ENCODE measurements at places on chromosomes 4 and X.

- no peak for DNase-seq
Observed at GRCh38 chr4:6513678-6514077, 41.3 kb upstream of the PPP2R2C start.

DNA sequence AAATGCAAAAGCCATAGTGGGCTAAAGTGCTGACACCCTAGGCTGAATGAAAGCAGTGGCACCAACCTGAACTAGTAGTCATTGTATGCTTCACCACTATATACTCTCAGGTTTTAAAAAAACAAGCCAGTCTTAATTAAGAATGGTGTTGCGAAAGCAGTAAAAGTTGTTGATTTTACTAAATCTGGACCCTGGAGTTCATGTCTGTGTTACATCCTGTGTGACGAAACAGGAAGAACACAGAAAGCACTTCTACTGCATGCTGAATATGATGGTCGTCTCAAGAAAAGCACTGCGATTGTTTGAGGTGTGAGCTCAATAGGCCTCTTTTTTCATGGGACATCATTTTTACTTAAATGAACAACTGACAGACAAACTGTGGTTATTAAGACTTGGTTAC is 24.2 kb upstream of the GDPD2 start:
- DNase-seq, result no peak

GRCh38 chr4:156241896-156242295 is 288.2 kb upstream of the CTSO start:
- no peak for DNase-seq

DNA sequence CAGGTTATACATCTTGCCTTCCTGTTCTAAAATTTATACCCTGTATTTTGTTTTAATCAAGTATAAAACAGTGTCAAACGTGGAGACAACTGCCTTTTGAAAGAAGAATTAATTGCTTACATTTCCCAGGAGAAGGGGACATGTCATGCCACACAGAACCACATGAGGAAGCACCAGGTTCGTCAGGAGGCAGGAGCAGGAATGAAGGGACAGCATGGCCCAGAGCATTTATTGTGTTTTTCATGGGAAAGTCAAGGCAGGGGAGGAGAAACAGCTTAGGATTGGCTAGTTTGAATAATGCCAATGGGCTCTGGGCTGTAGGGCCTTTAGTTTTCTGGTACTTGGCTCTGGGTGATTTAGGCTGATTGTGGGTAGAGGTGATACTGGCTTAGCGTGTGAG is 203.7 kb downstream of the CFAP299 start:
- no peak for DNase-seq

- no peak for DNase-seq
Observed at GRCh38 chrX:134287346-134287745, 50.4 kb downstream of the CCDC160 start.

DNA sequence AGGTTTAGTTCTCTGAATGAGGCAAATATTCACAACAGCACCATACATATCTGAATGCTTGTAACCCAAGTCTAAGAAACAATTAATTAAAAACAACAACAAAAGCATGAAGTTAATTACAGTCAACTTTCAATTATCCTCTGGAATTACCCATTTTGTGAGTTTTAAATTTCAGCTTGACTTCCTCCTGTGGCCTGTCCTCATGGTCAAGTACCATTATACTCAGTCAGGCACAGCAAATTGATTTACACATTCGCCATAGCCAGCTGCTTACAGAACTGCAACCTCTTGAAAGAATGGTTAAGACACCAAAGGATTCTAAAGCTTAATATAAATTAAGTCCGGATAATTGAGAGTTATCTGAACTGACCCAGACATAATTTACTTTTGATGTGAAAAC is 306.5 kb downstream of the CAMK2D start:
- no peak for DNase-seq

DNA sequence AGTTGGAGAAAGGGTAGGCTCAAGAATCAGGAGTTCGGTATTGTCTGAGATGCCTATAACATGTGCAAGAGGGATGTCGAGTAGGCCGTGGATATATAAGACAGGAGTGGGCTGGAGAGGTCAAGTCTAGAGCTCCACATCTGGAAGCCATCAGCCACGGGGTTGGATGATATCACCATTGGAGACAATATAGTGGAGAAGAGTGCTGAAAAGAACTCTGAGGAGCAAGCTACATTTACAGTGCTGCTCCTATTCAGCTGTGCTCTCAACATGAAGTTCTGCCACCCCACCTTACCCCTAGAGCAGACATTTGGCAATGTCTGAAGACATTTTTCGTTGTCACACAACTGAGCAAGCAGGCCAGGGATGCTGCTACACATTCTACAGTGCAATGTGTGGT is 20.9 kb upstream of the PLAC1 start:
- no peak for DNase-seq

- DNase-seq, result no peak
Observed at GRCh38 chr4:71866212-71866885, 82.5 kb upstream of the GC start.

DNA sequence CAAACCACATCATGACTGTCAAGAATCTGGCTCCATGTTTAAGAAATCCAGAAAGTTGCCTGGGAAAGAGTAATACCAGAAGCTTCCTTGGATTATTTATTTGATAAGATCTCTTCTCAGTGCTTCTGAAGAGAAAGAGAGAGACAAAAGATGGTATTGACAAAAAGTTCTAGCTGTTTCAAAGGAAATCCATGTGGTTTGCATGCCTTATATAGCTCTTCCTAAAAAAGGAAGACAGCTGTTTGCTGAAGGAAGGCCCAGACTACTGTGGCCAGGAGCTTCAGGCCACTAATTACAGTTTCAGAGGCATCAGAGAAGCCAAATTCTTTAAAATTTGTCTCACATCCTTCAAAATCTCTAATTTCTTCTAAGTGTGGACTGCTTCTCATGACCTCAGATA is 565.2 kb upstream of the SLIT2 start:
- DNase-seq, result no peak

DNA sequence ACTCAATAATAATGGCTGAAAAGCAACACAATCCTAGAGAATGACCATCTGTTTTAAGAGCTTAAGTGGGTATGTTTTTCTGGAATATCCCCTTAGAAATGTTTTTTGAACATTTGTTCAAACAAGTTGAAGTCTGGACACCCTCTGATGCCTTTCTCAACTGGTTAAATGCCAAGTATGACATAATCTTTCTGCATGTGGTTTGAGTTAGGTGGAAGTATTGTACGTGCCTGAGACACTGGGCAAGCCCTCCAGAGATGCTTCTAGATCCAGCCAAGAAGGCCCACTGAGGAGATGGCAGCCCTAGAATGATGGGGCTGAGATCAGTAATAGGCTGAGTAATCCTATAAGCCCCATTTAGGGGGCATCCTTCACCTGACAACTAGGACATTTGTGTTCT is 493.1 kb downstream of the MAGEE1 start:
- no peak for DNase-seq

- no peak for DNase-seq
Observed at GRCh38 chr4:60945641-60946040, 254.5 kb upstream of the ADGRL3 start.

DNA sequence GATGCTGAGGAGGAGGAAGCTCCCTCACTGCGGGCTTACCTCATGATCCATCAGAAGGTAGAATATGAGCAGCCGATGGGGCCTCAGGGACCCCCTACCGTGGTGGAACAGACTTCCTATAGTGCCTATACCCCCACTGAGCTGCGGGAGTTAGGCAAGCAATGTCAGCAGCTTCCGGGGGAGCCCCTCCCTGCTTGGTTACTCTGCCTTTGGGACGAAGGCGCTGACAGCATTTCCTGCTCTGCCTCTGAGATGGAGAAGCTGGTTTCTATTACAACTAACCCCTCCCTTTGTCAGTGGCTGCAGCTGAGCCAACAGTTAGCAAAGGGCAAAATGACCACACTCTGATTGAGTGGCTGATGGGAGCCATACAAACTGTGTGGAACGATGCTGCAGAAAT is 430.7 kb downstream of the IDS start:
- no peak for DNase-seq

- DNase-seq, result no peak
Observed at GRCh38 chr4:173124209-173124865, 44.3 kb upstream of the GALNT7 start.

GRCh38 chr4:181677201-181677600 is 566.0 kb upstream of the TENM3 start:
- no peak for DNase-seq

GRCh38 chrX:13897566-13897965 is 80.7 kb upstream of the GPM6B start:
- no peak for DNase-seq

GRCh38 chrX:48927736-48928382 is 9.0 kb upstream of the PIM2 start:
- no peak for DNase-seq

DNA sequence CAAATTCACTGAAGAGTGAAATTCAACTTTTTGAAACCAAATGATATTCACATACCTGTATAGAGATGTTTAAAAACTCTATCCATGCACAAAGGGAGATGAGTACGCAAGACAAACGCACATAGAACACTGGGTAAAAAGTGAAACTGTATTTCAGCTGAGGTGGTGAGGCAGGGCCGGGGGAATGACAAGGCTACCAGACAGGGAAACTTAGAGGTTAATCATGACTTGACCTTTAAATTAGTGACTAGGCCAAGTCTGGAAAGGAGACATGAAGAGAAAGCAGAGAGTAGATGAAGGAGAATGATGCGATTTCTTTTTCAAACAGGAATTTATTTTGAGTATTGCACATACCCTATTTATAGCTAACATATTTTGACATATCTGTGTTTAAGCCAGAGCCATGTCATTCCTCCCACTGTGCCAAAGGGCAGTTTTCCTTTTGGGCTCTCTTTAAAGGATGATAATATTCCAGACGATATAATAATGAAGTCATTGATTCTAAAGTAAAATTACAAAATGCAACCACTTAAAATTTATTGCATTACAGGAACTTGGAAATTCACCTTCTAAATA is 49.4 kb downstream of the ARHGEF6 start:
- no peak for DNase-seq

DNA sequence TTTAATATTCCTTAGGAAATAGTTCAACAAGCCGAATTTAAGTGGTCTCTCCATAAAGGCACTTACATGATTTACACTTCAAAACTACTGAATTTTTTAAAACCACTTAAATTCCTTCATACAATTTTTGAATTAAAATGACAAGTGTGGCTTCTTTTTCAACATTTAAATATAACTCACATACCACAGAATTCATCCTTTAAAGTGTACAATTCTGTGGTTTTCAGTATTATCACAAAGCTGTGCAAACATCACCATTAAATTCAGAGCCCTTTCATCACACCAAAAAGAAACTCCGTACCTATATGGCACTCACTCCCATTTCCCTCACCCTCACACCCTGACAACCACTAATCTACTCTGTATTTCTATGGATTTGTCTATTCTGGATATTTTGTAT is 200.9 kb upstream of the MAB21L2 start:
- no peak for DNase-seq

- DNase-seq, result no peak
Observed at GRCh38 chr4:39626261-39626660, 12.4 kb downstream of the SMIM14 start.

GRCh38 chrX:69362856-69363255 is 141.3 kb upstream of the NALF2 start:
- DNase-seq, result no peak

GRCh38 chr4:71713611-71714203 is 70.2 kb downstream of the GC start:
- DNase-seq, result no peak

DNA sequence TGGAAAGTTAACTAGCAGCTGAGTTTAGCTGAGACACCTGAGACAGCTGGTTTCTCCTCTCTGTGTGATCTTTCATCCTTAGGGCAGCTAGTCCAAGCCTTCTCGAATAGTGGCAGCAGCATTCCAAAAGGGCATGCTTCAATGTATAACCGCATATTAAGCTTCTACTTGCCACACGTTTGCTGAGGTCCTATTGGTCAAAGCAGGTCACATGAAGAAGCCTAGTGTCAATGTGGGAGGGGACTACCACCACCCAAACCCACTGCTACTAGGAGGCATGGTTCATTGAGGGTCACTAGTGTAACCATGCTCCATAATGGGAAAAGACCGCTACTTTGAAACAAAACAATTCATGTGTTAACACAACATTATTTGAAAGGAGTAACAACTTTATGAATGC is 314.9 kb upstream of the SMIM31 start:
- DNase-seq, result no peak

GRCh38 chr4:153560908-153561307 is 94.7 kb downstream of the TMEM131L start:
- no peak for DNase-seq

GRCh38 chr4:127618427-127618826 is 14.3 kb upstream of the INTU start:
- DNase-seq, result no peak

GRCh38 chrX:105150557-105150956 is 69.9 kb downstream of the TEX13A start:
- DNase-seq, result no peak

GRCh38 chr4:67480810-67481209 is 64.5 kb downstream of the CENPC start:
- DNase-seq, result no peak

DNA sequence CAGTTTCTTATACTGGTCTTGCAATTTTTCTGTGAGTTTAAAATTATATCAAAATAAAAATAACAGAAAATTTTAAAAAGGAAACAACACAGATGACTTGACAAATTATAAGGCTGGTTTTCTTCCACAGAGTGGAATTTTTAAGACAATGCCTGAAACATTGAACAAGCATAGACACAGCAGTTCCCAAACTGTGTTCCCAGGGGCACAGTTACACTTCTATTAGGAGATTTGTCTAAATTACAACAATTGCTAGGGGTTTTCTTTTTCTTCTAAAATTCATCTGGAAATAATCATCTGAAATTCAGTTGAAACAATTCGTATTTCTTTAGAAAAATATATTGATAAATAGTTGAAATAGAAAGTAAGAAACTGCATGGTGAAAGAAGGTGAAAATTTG is 26.2 kb downstream of the PDE5A start:
- no peak for DNase-seq

DNA sequence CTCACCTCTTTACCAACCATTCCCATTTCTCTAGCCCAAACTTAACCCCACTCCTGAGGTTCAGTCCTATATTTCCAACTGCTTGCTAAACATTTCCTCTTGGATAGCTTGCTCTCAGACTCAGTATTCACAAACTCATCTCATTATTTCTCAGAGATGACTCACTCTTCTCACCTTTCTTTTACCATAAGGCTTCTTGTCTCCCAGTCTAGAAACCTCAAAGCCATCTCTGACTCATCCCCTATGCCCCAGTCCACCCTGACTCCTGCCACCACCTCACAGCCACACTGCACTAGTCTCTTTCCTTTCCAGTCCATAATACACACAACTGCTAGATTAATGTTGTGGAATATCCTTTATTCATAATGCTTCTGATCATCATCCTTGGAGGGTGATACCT is 4.8 kb downstream of the FRMPD3 start:
- no peak for DNase-seq

- DNase-seq, result no peak
Observed at GRCh38 chr4:40972722-40973121, 223.0 kb downstream of the NSUN7 start.

DNA sequence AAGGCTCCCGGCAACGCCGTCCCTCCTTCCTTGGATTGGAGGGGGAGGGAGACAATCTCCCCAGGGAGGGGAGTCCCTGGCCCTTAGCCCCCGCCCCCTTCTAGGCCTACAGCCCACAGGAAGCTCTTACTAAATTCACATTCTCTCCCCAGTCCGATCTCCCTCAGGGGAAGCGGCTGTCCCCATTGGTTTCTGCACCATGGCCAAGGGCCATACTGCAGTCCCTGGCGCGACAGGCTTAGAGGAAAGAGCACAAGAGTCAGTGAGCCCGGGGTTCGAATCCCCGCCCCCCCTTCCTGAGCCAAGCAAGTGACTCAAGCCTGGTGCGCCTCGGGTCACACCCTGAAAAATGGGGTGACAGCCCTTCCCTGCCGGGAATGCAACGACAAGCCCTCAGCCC is 1.1 kb downstream of the ABLIM2 start:
- no peak for DNase-seq
